Hematopoietic multipotent progenitor cell treated with erythropoietin and hydrocortisone succinate and interleukin-3 and kit ligand, for 6 days (in vitro differentiated cells): ENCODE measurements at places on chromosomes 16 and 17.
A peak's percentile ranks its signal among the peaks of the same experiment; 100 is the strongest.

DNA sequence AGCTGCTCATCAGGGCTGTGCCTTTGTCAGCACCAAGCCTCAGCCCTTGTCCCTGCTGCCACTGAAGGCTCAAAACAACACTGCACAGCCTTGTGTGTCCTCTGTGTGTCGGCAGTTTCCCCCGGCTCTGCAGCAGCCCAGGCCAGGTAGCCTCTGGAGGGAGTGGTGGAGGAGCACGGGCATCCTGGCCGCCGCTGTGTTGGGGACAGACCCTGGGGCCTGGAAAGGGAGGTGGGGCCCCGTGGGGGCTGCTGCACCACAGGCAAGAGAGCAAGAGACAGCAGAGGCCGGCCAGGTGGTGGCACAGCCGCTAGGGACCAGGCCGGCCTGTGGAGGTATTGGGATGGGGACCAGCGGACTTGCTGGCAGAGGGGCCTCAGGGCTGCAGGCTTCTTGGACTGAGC lies 96.9 kb upstream of the ZNF750 start:
- no peak for DNase-seq

GRCh38 chr17:40022497-40022896 lies 7.3 kb downstream of the CSF3 start:
- DNase-seq = no peak

DNA sequence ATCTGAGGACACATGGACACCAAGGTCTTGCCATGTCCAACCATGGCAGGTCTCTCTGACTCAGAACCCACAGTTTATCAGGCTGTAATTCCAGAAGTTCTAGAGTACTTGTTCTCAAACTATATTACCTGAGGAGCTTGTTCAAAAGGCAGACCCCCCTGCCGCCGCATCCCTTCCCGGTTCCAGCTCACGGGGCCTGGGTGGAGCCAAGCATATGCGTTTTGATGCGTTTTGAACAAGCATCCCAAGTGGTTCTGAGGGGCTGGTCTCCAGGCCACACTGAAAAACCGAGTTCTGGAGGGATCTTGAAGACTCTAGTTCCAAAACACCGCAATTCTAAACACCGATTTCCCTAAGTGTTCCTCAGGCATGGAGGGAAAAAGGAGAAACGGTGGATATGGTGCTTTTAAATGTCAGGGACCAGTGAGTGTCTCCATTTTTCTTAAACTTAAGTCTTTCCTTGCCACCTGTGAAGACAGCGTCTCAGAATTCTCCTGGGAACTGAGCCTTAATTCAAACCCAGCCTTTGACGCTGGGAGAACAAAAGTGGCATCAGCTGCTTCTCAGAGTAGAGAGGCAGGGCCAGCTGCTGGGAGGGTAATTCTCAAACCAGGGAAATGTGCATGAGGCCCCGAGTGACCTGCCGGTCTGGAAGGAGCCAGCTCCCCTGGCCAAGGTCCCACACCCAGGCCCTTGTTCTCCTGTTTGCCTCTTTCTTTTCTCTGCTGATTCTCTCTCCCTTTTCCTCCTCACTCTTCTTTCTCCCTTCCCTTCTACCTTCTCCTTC lies 84.4 kb upstream of the PLCG2 start:
- DNase-seq = peak; percentile 28

DNA sequence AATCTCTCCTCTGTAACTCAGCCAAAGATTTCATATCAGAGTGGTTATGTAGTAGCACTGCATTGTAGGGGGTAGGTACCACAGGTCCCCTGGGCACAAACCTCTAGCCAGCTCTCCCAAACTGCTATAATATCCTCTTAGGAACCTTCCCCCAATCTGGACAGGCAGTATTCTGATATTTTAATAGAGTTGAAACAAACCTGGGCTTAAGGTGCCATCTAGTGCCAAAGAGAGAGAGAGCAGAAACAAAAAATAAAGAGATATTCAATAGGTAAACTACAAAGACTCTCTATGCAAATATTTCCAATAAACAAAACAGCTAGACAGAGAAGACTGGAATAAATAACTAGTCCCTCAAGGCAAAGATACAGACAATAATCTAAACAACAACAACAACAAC lies 1070.0 kb downstream of the CDH11 start:
- DNase-seq = peak; percentile 1
